ENCODE measurements at places on chromosomes 4 and X. TPM values are rescaled to one million over a fixed set of nuclear protein-coding genes. Genes with fewer than 3 reads are reported as not detected.

DNA sequence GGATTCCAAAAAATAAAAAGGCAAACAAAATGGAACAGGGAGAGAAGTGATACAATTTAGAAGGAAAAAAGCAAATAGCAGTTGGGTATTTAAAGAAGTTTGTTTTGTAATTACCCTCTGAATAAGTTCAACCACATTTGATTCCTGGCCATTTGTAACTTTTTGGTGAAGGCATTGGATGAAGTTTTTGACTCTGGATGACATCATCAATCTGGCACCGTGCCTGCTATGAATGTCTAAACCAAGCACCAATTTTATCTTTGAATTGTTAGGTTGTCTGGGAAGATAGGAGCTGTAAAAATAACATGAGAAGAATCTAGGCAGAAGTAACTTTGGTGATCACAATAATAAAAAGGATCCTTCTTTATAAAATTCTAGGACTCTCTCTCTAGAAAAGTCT is 29.5 kb downstream of the TMPRSS11A start:
- no peak for DNase-seq

DNA sequence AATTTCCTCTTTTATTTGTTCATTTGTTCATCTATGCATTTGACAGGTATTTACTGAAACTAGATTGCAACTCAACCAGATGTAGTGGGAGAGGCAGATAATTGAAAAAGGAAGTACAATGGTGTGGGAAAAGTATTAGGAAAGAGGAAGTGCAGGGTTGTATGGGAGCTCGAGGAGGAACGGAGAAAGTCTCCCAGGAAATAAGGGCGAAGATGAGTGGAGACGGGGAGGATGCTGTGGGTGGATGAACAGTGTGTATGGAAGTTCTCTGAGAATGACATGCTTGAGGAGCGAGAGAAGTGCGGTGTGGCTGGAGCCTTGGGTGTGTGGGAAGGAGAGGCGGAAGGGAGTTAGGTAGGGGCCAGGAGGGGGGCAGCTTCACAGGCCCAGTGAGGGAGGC is 87.5 kb upstream of the DHX15 start:
- DNase-seq: no peak

DNA sequence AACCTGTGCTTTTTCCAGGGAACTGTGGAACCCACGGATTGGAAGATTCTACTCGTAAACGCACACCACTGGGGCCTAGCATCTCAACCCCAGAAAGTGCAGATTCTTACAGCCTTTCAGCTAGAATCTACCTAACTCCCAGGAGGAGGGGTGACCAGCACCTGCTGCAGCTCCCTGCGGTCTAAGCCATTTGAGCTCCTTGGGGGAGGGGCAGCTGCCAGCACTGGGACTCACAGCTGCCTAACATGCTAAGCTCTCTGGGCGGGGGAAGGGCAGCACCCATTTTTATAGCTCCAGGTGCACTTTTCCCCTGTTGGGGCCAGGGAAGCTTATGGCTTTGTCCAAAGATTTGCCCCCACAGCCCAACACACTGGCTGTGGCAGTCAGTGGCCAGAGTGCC is 595.7 kb upstream of the EPHA5 start:
- no peak for DNase-seq

DNA sequence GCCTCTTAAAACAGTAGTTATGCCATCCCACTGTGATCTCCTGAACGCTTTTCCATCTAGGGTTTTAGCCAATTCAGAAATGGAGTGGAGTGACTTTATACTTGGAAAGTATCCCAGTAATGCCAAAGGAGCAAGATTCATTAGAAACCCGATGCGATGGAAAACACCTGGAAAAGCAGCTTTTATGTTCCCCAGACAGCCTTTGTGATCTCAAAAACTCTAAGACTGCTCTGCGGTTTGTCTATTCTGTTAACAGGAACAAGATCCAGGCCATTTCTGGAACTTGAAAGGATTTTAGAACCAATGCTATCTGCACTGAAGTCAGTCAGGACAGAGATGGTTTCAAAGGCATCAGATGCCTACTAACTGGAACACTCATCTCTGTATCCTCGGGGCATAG is 145.1 kb downstream of the APBB2 start:
- DNase-seq: no peak

Gene OCIAD2
- 16.6 TPM for total RNA-seq

Gene STBD1
- total RNA-seq: 27.2 TPM

Gene OPN1MW
- total RNA-seq: not detected

All from Right ventricle myocardium superior (tissue), 1 donor.